A549 treated with RU486 at 1 μM for 4 hours (cell line): ENCODE measurements at places on chromosomes 5 and 9. TPM values are rescaled to one million over a fixed set of nuclear protein-coding genes. Genes with fewer than 3 reads are reported as not detected.

Gene TMEM252
- total RNA-seq: not detected in 5 replicates

Gene LCN15
- not detected in 5 replicates for total RNA-seq

Gene CDKN2B-AS1
- not detected in 5 replicates for total RNA-seq

Gene MEGF10
- total RNA-seq: not detected in 5 replicates

Gene MCIDAS
- 1.6 to 3.1 TPM (median 2.2 TPM) in 5 replicates for total RNA-seq

Gene ANKH
- 15.9 to 24.0 TPM (median 21.6 TPM) in 5 replicates for total RNA-seq

Gene CORO2A
- 0.35 to 0.69 TPM (median 0.53 TPM) in 5 replicates for total RNA-seq

Gene SYK
- 0.02 to 0.25 TPM (median 0.04 TPM) in 3 of 5 replicates, not detected in the others for total RNA-seq
